Left ventricle myocardium superior (tissue), 1 donor: ENCODE measurements at places on chromosomes 12 and 14. TPM values are rescaled to one million over a fixed set of nuclear protein-coding genes. Genes with fewer than 3 reads are reported as not detected.
A peak's percentile ranks its signal among the peaks of the same experiment; 100 is the strongest.

DNA sequence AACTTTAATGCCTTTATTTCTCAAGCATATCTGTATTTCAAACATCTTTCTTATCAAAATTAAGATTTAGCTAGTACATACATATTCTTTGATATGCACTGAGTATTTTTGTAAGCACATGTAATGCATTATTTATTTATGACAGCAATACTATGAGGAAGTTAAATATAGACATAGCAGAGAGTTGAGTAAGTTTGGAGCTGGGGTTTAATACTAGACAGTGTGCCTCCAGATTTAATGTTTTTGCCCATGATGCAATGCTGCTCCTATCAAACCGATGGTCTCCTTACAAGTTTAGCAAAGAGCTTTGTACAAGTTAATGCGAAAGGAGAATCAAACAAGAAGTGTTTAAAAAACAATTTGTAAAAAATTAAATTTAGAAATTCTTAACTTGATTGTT lies 826.6 kb upstream of the MGAT4C start:
- no peak for DNase-seq

GRCh38 chr12:58095002-58095401 lies 153.6 kb downstream of the ATP23 start:
- DNase-seq = no peak

GRCh38 chr12:115574826-115575225 lies 702.7 kb downstream of the MED13L start:
- no peak for DNase-seq

- no peak for DNase-seq
These were observed 2.4 kb downstream of the THTPA start for GRCh38 chr14:23558346-23559009.

- DNase-seq = no peak
These were observed 847 bp downstream of the TSFM start for GRCh38 chr12:57783466-57783801.

- DNase-seq = no peak
These were observed 3.2 kb downstream of the HSPB8 start for GRCh38 chr12:119181944-119182343.

DNA sequence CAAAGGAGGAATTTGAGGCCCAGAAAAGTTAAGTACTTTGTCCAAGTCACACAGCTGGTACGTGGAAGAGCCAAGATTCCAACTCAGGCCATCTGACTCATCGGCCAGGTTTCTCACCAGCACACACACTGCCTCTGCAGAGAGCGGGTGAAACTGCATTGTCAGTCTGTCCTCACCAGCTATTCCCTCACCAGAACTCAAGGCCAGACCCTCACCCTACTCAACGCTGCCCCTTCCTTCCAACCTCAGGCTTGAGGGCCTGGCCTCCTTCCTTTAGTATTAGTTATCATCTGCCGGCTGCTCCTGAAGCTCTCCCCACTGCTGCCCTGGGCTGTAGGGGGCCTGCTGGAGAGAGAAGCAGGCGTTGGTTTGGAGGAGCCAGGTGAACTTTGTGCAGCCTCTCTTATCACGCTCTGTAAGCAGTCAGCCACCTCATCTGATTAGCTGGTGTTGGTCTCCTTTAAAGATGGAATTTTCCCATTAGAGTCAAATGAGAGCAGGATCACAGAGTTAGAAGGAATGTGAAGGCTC lies 16.6 kb upstream of the PLEK2 start:
- DNase-seq = no peak

DNA sequence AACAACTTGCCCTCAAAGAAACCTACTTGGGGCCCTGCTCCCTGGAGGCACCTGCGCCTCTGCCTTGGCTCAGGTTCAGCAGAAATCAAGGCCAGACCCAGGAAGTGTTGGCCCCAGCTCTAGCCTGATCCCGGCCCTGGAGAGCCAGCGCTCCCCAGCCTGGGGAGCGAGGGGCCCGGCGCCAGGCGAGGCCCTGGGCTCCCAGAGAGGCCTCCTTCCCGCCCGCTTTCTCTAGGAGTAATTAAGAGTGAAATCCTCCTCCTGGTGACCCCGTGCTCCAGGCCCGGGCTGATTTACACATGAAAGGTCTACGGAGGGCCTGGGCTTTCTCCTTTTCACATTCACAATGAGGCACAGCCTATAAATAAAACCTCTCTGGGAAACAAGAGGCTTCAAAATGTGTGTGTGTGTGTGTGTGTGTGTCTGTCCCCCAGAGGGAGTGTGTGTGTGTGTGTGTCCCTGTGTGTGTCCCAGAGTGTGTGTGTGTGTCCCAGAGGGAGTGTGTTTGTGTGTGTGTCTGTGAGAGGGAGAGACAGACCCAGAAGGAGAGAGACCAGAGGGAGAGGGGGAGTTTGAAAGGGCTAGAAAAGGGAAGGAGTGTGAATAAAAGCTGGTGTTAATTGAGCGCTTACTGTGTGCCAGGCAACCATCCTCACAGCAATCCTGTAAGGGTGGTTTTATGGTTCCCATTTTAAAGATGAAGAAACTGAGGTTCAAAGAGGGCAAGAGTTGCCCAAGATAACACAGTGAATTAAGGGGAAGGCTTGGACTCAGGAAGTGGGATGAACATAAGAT lies 23.8 kb upstream of the COX6A1 start:
- peak; percentile 46 for DNase-seq

- DNase-seq = no peak
These were observed 56.0 kb downstream of the FOS start for GRCh38 chr14:75334549-75335051.

DNA sequence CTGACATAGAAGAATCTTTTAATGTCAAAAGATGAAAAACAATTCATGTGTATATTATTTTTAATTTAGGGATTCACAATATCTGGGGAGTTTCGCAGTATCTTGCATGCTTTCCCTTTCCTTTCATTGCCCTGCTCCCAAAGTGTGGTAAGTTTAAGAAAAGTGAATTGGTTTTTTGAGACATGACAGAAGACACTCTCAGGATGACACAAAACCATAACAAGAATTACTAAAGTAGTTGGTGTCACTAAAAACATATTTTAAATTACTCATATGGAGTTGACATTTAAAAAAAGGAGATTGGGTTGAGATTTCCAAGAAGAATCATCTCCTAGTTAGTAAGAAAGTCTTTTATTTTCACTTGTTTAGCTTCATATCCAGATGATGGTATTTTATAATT lies 5.1 kb upstream of the PCNX1 start:
- DNase-seq = no peak

DNA sequence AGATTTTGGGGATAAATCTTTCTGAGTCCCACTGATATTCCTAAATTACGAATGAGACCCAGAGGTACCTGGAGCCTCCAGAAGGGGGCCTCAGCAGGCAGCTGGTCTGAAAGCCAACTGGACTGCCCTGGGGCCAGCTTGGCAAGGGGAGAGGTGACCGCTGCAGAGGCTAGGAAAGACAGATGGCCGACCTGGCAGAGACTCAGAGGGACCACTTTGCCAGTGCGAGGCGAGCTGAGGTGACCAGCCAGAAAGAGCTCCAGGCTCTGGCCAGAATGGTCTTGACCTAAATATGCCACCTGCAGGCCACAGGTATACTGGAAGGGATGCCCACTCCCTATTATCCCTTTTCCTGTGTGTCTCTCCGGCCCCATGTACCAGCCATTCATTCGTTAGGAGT lies 256.8 kb upstream of the GARIN6 start:
- DNase-seq = no peak

DNA sequence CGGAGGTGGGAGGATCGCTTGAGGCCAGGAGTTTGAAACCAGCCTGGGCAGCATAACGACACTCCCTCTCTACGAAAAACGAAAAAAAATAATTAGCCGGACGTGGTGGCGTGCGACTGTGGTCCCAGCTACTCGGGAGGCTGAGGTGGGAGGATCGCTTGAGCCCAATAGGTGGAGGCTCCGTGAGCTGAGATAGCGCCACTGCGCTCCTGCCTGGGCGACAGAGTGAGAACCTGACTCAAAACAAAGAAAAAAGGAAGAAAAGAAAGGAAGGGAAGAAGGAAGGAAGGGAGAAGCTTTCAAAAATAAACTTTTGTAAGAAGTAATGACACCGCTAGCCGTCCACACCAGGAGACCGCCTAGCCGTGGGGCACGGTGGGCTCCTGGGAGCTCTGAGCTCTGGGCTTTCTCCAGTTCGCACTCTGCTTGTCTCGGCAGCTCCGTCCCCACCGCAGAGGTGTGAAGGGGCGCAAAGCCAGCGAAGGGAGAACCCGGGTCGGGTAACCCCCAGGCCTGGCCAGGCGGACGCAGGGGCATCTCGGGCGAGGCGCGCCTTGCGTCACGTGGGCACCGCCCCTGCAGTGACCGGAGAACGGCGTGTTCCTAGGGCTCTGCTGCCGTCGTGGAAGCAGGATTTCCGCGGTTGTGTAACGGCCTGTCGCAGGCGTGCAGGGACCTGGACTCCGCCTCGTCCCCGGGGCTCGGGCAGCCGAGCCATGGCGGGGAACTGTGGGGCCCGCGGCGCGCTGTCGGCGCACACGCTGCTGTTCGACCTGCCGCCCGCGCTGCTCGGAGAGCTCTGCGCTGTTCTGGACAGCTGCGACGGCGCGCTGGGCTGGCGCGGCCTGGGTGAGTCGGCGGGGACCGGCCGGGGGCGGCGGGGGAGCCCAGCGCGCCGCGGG lies at the start of gene IRAK3:
IRAK3 (plus strand) TSS at position 631 of the 902 bp plus-strand sequence; CDS start at position 717, 86 bp downstream.
- peak; percentile 92 for DNase-seq

- no peak for DNase-seq
These were observed 2.1 kb upstream of the SLC11A2 start for GRCh38 chr12:51028126-51028812.

DNA sequence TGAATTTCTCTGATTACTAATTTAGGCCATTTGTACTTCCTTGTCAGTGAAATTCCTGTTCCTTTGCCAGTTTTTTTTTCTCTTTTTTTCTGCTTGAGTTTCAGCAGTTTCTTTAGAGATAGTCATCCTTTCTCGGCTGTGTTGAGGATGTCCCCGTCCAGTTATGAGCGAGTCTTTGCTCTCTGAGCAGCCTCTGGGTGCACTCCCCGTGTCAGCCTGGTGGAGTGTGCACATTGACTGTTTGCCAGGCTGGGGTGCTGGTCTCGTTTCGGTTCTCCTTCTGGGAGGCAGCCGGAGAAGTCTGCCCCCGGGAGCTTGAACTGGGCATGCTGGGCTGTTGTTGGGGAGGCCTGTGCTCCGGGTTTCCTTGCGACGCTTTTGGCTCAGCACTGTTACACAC lies 3.0 kb downstream of the PACS2 start:
- no peak for DNase-seq

- DNase-seq = no peak
These were observed 18.2 kb upstream of the ANKLE2 start for GRCh38 chr12:132779781-132780353.

MYF5 gene
- total RNA-seq = not detected
